Fibroblast of skin of back (primary cell): ENCODE measurements at places on chromosomes 4 and X.
A peak's percentile ranks its signal among the peaks of the same experiment; 100 is the strongest.

DNA sequence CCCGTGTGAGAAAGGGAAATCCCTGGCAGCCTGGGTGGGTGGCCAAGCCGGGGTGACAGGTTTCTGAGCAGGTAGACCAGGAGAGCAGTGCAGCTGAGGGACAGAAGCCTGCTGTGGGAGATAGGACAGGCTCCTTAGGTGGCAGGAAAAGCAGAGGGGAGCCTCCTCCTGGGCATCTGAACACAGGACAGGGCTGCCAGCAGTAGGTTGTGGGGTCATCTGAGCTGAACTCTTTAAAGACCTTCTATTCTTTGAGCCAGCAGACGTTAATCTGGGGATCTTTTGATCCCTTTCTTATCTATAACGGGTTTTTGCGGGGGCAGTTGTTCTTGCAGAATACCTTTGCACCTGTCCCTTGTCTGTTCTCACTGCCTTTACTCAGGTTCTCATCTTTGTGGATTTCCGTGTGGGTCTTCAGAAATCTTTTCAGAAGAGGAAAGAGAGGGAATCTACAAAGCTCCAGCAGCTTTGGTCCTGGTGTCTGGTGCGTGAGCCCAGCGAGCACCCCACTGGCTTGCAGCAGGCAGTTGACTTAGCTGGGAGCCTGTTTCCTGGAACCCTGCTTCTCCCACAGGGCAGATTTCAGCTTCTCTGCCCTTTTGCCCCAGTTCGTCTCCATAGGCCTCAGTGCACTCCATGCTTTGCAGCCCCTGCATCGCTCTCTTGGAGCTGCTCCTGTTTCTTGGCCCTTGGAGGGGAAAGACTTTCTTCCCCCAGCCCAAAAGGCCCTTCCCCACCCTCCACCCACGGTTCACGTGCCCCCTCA, 35.8 kb upstream of the TADA2B start:
- DNase-seq, result no peak

DNA sequence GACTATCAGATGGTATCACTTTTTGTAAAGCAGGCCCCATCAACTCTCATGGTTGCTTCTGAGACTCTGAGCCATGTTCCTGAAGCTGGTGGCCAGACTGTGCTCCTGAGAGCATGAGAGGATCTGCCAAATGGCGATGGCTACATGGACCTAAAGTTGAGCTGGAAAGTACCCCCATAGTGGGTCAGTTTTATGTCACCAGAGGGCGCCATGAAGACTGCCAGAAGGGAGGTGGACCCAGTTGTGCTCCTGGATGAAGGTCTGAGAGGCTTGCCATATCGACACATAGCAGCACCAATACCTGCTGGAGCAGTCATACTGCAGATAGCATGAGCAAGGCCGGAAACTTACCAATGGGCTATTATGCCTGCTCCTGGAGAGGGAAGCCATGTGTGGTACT, 105.7 kb downstream of the SLITRK2 start:
- DNase-seq, result no peak

DNA sequence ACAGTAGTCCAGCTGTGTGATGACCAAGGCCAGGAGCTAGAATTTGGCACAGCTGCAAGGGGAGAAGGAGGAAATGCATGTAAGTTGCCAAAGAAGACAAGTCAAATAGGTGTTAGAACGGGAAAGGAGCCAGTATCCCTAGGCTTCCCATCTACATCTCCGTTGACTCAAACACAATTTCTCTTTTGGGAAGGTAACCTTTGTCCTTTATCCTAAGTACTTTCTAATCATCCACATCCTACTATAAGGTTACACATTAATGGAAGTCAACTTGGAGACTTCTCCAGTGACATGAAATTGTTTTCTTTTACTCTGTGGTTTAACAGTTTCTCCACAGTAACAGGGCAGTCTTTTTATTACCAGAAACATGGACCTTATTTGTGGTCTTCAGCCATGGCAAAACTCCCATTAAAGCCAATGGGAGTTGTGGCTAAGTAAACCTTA, 620.0 kb downstream of the ANKRD50 start:
- no peak for DNase-seq

DNA sequence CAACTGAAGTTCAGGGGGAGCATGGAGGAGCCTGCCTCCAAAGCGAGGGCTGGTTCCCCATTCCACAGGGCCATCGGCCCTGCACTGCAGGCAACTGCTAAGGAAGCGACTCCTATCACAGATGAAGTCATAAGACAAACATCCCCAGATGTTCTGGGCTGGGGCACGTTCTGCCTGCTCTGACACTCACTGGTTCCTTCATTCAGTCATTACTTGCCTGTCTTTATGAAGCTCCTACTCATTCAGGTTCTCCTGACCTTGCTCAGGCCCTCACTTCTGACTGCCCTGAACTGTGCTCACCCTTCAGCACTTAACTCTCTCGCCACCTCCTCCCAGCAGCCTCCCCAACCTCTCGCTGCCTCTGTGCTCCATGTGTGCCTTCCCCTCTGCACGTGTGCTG, 2.5 kb upstream of the SLC2A9 start:
- DNase-seq, result peak; percentile 59

DNA sequence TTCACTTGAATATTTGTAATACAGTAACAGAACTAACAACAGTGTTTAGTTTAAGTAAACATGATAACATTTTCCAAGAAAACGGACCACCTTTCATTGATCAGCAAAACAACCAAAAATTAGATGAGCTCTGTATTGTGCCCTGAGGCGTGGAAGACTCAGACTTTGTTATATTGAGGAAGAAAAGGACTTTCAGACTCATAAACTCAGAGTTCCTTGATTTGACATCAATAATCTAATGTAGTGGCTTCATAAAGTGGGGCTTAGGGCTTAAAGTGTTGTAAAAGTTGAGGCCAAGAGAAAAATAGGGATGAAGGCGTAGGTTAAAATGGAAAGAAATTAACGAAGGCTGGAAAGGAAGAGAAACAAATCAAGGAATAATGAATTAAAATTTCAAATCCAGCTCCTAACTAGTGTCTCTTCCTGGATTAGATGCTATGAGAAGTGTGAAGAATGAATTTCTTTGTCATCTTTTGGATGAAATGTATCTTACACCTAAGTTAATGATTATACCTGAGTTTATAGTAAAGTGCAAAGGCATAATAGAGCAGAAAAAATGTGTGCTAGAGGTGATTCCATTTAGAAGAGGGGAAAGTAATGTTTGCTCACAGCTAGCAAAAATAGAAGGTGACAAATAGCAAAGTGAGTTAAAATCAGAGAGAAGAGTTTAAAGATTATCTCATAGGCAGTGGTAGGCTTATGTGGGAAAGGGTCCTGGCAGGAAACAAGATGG, 19.8 kb upstream of the GLRA2 start:
- DNase-seq, result no peak

DNA sequence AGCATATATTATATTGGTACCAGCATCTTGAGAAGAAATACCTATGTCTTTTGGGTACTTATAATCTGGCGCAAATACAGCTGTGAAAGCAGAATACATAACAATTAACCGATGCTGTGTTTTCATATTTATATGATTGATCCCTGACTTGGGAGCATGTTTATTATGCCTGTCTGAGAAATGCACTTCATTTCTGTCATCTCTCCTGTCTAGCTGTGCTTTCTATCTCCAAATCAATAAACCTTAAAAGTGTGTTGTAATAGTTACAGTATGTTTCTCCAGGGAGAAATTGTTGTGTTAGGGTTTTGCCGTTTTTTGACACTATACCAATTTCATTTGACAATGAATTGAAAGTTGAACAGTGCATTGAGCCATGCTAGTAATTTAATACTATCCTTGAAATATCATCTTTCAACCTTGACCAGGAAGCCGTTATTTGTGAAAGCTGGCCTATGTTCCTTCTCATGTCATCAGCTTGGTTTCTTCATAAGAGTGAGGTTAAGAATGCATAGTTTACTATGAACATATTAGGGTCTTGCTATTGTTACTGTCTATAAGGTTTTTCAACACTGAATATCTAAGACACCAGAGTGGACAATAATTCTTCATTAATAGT, 206.2 kb upstream of the PCDH18 start:
- no peak for DNase-seq

DNA sequence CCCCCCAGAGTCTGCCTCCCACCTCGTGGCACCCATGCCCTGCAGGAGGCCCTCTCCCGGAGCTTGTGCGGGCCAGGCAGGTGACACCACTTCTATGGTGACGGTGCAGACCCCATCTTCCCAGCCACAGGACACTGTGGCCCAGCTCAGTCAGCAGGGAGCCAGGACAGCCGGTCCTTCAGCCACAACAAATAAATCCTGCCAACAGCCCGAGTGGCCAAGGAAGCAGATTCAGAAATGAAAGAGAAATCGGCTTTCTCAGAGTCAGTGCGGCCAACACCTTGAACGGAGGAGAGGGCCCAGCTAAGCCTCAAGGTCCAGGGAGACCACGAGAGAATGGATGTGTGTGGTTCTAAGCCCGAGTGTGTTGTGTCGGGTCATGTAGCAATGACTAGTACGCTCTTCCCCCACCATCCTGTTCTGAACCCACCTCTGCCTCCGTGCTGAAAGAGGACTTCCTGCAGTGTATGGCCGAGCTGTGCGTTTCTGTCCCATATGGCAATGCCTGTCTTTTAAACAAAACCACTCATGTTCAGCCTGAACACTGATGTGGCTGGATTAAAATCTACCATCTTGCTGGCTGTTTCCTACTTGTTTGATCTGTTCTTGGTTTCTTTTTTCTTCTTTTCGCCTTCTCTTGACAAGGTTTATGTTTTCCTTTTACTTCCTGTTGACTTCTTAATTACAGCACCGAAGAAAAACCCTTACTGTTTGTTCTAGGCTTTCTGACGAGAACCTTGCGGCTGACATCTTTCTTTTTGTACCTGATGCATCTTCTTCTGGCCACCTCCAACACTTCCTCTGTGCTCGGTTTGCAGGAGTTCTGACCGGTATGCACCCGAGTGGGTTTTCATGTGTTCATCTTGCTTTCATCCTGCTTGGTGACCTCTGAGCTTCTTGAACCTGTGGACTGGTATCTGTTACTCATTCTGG, 53.1 kb downstream of the GAK start:
- no peak for DNase-seq

DNA sequence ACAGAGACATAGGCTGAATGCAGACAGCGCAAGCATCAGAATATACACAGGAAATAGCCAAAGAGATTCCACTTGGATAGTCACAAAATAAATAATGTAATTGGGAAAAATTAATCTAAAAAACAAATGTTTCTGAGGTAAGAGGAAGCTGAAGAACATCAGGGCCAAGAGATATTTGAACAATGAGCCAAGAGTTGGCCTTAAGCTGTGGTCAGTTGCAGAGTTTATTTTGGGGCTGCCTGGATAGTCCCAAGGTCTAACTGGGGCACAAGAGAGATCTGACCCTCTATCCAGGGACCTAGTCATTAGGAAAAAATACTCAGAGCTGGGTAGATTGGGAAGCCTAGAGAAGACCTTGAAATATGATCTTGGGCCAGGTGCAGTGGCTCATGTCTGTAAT, 31.3 kb upstream of the FGF16 start:
- DNase-seq, result no peak

DNA sequence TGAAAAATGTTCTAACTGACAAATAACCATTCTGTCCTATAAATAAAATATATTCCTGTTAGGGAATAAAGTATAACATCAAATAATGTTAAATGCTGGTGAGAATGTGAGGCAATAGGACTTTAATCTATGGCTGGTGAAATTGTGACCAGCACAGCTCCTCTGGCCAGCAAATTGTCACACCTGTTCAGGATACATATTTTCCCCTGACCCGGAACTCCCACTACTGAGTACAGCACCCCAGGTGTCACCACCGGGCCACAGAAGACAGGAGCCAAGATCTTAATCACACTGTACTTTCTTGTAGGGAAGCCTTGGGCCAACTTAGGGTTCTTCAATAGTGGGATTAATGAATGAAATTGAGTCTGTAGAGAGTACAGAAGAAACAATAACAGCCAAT, 33.2 kb downstream of the C4orf33 start:
- DNase-seq, result no peak

- no peak for DNase-seq
These were observed 1.9 kb downstream of the RNF4 start for GRCh38 chr4:2470791-2471190.

DNA sequence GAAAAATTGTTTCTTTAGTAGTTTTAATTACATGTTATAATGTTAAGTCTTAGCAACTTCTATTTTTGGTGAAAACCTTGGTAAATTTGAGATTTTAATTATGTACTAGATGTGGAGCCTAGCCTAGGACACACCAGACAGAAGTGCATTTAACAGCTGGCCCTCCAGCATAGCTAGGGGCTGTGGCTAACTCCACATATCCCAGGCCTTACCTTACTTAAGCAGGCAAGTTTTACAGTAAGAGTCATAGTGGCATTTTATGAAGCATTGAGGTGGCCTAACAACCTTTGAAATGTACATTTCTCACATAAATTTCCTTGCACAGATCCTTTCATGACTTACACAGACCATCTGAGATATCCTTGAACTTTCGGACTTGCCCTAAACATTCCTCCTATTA, 71.6 kb upstream of the C4orf54 start:
- no peak for DNase-seq

GRCh38 chr4:7761720-7762119, 177.9 kb downstream of the AFAP1 start:
- peak; percentile 61 for DNase-seq

GRCh38 chr4:109016200-109016599, 253.3 kb upstream of the ETNPPL start:
- DNase-seq, result no peak

GRCh38 chr4:37876156-37876555, 14.7 kb upstream of the TBC1D1 start:
- no peak for DNase-seq

DNA sequence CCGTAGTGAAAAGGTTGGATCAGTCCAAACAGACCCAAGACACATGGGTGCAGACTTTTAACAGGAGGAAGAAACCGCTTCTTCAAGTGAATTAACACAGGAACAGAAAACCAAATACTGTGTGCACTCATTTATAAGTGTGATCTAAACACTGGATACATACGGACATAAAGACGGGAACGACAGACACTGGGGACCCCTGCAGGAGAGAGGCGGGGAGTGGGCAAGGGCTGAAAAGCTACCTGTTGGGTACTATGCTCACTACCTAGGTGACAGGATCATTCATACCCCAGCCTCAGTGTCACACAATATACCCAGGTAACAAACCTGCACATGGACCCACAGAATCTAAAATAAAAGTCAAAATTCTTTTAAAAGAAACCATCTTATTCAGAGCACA, 326.0 kb upstream of the NOCT start:
- no peak for DNase-seq

- DNase-seq, result no peak
These were observed 20.4 kb upstream of the MAPK10 start for GRCh38 chr4:86380181-86380724.

DNA sequence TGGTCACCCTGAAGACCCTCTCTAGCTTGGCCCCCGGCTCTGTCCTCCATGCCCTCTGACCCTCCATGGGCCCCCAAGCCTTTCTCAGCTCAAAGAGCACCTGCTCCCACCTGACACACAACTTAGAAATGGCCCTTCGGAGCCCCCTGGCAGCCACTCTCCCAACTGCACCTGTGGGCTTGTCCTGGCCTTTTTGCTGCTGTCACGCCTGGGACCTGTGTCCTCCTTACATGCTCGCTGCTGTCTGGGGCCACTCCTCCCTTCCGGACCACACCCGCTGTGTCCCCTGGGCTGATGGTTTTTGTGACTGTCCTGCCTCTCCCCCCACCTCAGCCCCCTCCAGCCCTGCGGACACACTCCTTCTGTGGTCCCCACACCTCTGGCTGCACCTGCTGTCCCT, 106.2 kb upstream of the AFAP1 start:
- no peak for DNase-seq

GRCh38 chr4:145034727-145035211, 63.2 kb downstream of the ANAPC10 start:
- peak; percentile 95 for DNase-seq
